Activated T-cell treated with anti-CD3 and anti-CD28 coated beads for 48 hours (primary cell): ENCODE measurements at places on chromosomes 12 and 14.

DNA sequence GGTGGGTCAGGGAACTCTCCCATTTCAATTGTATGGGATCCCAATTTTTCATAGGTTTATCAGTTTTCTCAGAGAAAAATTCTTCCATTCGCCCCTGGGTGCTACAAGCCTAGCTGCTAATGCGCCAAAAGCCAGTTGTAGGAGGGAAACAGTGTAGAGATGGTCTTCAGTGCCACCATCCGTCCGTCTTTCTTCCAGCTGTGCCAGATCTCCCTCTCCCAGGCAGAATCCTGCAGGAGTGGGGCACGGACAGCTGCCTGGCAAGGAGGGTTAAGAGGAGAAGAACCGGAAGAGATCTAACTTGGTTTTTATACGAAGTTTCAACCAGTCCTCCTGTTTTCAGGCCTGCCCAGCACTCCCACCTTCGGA lies 38.9 kb upstream of the FUT8 start:
- DNase-seq: no peak

DNA sequence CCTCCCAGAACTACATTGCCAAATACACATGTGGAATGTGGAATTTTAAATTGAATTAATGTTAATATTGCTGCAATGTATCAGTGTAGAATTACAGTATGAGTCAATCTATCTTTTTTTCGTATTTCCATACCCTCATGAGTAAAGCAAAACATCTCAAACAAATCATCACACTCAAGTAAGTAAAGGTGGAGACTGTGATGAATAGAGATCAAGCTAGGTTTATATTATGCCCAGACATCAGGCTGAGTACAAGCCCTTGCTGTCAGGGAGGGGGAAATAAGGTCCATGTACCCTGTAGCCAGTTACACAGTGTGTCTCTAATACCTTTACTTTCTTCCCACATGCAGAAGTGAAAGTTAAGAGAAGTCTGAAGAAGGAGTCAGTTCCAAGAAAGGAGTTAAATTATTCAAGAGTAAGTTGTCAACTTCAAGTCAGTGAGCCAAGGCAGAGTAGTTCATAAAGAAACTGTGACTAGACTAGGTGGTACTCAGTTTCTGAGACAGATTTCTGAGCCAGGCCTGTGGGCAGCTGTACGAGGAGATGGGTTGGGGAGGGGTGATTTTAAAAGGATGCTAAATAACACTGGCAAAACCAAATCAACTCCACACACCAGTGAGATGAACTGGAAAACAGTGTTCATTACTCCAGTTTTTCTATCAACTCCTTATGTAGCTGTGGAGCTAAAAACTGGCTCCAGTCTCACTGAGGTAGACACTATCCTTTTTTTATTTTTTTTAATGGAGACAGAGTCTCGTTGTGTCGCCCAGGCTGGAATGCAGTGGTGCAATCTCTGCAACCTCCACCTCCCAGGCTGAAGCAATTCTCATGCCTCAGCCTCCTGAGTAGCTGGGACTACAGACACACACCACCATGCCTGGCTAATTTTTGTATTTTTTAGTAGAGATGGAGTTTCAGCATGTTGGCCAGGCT lies 23.8 kb upstream of the STK38L start:
- DNase-seq: no peak

DNA sequence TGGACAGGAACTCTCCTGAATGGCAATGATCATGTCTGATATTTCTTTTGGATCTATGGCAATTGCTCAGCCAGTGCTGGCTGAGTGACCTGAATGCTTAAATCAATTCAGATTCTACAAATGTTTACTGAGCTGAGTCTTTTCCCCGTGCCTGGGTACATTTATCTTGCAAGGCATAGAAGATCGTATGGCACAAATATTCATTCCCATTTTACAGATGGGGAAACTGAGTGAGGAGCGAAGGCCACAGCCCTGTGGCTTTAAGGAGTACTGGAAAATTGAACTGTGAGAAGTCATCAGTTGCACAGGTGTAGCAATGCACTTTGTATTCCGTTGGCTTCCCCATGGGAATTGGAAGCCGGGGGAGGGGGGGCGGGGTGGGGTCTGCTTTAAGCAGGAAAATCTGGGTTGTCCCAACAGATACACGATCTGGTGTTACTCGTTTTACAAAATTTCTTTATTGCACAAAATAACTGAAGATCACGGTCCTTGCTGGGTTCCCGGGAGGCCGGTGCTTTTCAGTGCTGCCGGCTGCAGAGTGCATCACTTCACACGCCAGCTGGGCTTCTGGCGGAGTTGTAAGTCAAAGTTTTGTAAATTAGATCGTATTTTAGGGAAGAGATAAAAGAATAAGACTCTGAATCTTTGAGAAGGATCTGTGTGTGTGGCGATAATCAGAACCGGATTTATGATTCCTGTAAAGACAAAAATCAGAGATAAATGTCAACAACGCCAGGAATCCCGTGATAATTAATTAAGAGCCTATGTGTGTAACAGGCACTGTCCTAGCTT lies 75.0 kb upstream of the MAP1LC3B2 start:
- no peak for DNase-seq

GRCh38 chr12:108773798-108774788 lies 42.8 kb upstream of the CORO1C start:
- no peak for DNase-seq

- no peak for DNase-seq
Observed at GRCh38 chr14:24068711-24069410, 2.5 kb upstream of the CPNE6 start.

DNA sequence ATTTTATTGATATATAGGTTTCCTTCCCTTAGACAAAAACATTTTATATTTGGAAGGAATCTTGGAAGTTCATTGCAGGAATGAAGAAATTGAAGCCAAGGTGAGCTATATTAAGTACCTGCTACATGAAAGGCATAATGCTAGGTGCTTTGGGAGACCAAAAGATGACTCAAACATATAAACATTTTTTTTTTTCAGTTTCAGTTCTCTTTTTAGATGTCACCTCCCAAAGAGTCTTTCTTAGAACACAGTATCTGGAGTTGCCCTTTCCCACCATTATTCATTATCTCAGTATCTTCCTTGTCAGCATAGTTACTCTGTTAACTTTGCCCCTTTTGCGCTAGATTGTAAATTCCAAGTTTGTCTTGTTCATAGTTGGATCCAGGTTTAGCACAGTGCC lies 1.1 kb downstream of the LIN52 start:
- DNase-seq: no peak

DNA sequence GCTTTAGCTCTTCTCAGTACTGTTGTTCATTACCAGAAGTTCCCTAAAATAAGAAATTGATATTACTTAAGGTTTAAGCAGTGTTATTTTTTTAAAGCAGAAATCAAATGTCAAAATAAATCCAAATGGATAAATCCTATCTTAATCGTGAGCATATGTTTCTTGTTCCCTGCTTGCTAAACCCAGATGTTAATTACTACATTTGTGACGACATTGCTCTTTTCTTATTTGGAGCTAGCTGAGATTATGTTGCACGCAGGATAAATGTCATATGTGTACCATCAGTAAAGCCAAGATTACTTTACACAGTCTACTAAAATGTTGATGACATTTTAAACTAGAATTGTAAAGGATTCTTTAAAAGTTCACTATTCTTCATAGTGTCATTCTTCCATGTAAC lies 157.5 kb downstream of the PLCZ1 start:
- DNase-seq: no peak

- no peak for DNase-seq
Observed at GRCh38 chr14:92982956-92983355, 60.0 kb downstream of the CHGA start.

- no peak for DNase-seq
Observed at GRCh38 chr12:124506145-124506831, 61.1 kb downstream of the NCOR2 start.

- no peak for DNase-seq
Observed at GRCh38 chr14:52583544-52583943, 30.9 kb downstream of the GPR137C start.

GRCh38 chr12:82507686-82508085 lies 149.4 kb downstream of the METTL25 start:
- no peak for DNase-seq

- no peak for DNase-seq
Observed at GRCh38 chr14:32027255-32027939, 49.7 kb upstream of the ARHGAP5 start.

- no peak for DNase-seq
Observed at GRCh38 chr14:42944284-42944683, 1337.6 kb downstream of the LRFN5 start.

GRCh38 chr12:40225337-40225983 lies 663 bp downstream of the LRRK2 start:
- DNase-seq: no peak

DNA sequence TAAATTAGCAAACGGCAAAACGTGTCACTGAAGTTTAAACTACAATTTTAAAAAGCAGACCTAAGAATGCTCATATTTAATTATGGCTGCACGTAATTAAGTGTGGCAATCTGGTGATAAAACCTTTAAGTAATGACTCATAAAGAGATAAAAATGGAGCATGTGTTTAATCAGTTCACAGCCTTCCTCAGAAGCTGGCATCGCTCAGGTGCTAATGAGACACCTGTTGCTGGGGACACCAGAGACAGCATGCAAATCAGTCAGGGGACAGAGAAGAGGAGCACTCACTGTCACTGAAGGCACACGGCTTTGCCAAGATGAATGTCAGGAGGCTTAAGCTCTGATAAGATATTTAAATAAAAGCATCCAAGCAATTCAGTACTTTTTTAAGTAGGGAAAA lies 840.3 kb downstream of the GALC start:
- no peak for DNase-seq

- no peak for DNase-seq
Observed at GRCh38 chr14:50733494-50733893, 65.4 kb upstream of the SAV1 start.

DNA sequence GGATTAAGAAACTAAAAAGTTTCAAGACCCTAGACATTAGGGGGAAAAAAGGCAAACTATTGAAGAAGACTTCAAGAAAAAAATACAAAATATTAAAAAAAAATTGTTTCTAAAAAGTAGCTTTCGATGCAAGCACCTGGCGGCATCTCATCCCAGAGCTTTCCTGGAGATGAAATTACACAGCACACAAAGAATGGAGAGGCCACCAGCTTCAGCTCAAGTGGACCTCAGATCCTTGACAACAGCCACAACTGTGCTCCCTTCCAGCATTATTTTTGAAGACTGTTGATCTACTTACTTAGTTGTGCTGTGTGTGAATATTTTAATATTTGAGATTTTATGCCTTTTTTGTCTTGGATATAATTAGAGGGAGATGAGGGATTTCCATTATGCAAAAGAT lies 479.0 kb downstream of the GLT1D1 start:
- no peak for DNase-seq

- no peak for DNase-seq
Observed at GRCh38 chr14:74135426-74135825, 50.7 kb downstream of the LIN52 start.

- no peak for DNase-seq
Observed at GRCh38 chr12:20320552-20320951, 47.8 kb upstream of the PDE3A start.

DNA sequence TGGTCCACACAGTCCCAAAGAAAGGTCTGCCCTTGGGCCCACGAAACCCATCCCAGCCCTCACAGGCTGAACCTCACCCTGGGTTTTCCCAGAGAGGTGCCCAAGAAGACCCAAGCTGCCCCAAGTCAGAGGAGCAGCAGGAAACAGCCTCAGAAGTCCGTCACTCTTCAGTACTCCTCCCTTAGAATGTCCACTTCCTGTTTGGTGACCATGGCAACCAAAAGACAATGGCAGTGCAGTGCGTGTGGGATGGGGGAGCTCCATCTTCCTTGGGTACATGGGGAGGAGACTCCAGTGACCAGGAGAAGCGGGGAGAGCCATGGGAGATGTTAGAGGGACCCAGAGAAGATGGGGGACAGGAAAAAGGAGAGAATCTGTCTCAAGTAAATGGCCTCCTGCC lies 11.3 kb downstream of the SELPLG start:
- DNase-seq: no peak

GRCh38 chr12:89154743-89155499 lies 197.4 kb downstream of the DUSP6 start:
- DNase-seq: no peak

DNA sequence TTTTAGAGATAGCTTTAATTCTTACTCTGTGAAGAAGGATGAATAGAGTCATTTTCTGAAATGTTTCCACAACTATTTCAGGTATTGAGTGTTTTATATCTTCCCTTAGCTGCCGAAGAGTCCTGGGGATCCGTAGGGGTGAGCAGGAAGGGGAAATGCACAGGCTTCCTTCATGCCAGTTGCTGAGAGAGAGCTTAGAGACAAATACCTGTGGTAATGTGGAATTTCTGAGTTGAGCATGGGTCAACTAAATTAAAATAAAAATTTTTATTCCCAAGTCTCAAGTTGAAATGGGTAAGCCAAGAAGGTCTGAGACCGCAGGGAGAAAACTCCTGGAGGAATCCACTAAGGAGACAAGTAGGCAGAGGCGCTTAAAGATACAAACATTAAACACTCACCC lies 185.7 kb downstream of the DAD1 start:
- no peak for DNase-seq

GRCh38 chr12:66137937-66138336 lies 7.4 kb upstream of the LLPH start:
- DNase-seq: no peak

DNA sequence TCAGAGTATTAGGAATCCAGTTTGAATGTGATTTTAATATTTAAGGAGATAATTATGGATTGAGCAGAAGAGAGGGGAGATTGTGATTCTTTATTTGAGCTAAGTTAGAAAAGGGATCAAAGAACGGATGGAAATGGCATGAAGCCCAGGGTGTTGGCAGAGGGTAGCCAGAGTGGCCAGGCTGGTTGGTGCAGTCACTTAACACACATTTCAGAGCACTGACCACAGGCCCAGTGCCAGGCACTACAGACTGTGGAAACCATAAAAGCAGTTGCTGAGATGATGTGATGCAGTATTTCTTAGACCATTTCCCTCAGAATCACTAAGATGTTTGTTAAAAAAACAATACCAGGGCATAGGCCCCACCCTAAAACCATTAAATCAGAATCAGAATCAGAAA lies 167.7 kb upstream of the AMIGO2 start:
- no peak for DNase-seq

- DNase-seq: peak; percentile 100
Observed at GRCh38 chr14:106417224-106418049, 891.1 kb downstream of the TMEM121 start.
